ENCODE measurements at places on chromosomes 3 and 15.

GRCh38 chr3:112774293-112774926 is 72.3 kb downstream of the CD200R1L start:
- no peak for DNase-seq

DNA sequence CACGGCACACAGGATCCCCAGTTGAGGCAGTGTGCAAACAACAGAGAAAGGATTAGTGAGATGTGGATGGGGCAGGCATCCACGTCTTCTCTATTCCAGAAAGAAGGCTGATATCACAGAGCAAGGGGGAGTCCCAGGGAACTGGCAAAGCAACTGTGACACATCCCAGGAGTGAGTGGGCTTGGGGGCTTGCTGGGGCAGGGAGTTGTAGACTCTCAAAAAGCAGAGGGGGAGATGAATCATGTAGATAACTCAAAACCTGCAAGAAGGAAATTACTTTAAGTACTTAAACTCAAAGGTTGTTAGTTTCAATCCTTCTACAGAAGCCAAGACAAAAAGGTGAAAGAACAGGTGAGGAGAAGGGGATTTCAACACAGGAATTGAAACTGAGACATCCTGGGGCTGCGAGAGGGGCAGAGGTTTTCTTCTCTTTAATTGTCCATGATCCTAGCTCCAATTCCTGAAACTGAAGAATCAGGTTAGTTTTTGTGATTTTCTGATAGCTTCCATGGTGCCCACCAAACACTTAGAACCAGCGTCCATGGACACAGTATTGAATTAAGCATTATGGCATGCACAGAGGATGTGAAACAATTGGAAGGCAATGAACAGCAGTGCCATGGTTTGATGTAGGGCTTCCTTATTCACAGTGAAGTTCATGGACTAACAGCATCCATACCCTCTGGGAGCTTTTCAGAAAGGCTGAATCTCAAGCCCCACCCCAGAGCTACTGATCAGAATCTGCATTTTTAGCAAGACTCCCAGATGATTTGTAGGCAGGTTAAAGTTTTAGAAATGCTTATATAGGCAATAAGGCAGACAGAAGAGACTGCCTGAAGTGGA is 52.0 kb downstream of the CCR3 start:
- no peak for DNase-seq

DNA sequence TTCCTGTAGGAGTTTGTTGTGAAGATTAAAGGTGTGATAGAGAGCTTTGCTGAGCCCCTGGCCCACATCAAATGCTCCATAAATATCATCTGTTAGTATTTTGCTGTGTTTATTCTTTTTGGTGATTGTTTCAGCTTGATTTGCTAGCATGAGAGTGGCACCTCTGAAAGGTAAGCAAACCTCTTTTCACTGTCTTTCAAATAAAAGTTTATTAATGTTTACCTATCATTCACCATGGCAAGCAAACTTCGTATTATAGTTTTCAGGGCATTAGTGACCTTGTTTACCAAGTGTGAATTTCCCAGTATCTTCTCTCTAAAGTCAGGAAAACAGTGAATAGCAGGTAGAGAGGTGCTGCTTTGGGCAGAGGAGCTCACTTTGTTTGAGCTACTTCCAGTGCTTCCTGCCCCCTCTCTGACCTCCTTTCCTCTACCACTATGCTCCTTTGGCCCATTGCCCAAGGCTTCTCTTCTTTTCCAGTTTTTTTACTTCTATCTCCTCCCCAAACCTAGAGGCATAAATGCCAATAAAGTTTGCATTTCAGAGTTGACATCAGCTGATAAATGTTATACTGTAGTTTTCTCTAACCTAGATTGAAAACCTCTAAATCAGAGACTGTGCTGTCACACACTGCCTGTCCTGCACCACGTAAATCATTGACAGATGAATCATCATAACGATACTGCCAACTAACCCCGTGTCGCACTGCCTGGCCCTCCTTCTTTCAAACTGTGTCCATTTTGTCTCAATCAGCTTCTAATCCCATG is 569.0 kb downstream of the TUSC7 start:
- DNase-seq = no peak

DNA sequence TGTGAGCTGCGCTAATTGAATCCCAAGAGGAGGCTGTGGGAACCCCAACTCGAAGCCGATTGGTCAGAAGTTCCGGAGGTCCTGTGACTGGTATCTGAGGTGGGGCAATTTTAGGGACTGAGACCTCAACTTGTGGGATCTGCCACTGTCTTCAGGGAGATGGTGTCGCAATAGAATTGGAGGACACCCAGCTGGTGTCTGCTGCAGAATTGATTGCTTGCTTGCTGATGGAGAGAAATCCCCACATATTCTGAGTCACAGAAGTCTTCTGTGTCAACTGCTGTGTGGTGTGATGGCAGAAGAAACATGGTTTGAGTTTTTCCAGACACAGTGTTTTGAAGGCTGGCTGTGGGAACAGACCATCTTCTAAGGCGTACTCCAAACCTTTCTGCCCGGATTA is 99.7 kb upstream of the PLXNA1 start:
- DNase-seq = no peak

DNA sequence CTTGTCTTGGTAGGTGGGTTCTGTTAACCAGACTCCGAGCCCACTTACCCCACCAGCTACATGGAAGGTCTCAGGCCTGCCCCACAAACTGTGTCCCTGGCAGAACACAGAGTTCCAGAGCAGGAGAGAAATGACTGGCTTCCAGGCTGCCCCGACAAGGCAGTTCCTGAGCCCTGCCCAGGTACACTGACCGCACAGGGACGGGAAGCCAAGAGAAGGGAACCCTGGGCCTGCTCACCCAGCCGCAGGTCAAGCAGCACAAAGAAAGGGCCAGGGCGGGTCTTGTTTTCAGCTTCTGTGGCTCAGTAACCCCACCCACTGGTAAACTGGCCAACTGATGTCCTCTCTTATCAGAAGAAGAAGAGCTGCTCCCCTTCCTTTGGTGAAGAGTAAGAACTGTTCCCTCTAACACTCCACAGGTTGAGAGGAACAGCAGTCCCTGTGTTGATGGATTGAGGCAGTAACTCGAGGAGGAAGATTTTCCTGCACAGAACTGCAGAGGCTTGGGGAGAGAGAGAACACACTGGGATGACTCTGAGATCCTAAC is 68.4 kb downstream of the CRTC3 start:
- no peak for DNase-seq
